ENCODE measurements at places on chromosomes 6 and 20. TPM values are rescaled to one million over a fixed set of nuclear protein-coding genes. Genes with fewer than 3 reads are reported as not detected.

GLP1R gene
- polyA plus RNA-seq = not detected

- no peaks in the 10 kb centered on the region for H3K27me3 ChIP-seq
- no peak overlapping the region for H3K4me3 ChIP-seq
- H3K27ac ChIP-seq = no peak overlapping the region
- no peaks in the 10 kb centered on the region for H3K36me3 ChIP-seq
Measured at GRCh38 chr6:106995640-106996039, 21.1 kb upstream of the CD24 start.

DNA sequence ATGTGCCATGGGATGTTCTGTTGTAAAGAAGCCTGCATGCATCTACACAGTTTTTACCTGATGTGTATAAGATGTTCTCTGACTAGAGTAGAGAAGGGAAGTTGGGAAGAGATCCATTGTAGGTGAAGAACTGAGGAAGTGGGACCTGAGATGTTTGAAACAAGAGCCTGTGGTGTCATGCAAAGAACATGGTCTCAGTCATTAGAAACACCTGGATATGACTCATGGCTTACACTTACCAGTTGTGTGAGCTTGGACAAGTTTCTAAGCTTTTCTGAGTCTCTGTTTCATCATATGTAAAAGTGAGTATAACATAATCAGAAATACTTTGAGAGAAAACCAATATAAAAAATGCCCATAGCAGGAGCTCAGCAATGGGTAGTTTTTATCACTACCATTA is 51.9 kb upstream of the SEC63 start:
- H3K27me3 ChIP-seq = no peaks in the 10 kb centered on the region
- DNase-seq = no peak
- H3K36me3 ChIP-seq = no peaks in the 10 kb centered on the region
- no peak overlapping the region for H3K4me3 ChIP-seq

DNA sequence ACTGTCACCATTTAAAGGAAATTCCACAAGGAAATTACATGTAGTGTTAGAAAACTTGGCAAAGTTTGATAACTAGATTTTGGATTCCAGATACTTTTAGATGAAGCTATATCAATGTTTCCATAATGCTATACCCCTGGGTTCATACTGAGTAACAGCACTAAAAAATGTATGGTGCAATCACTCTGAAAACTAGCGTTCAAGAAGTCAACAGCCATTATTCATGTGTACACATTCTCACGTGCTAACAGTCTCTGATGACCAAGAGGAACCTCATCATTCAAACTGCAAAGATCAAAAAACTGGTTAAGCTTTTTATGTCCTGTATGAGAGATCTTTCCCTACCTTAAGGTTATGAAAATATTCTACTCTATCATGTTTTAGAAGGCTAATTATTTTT is 197.6 kb downstream of the GMDS start:
- H3K27me3 ChIP-seq = no peaks in the 10 kb centered on the region
- no peak overlapping the region for H3K4me3 ChIP-seq
- H3K27ac ChIP-seq = no peak overlapping the region
- no peaks in the 10 kb centered on the region for H3K36me3 ChIP-seq
- no peaks in the 10 kb centered on the region for H3K4me1 ChIP-seq
- no peak for DNase-seq

DNA sequence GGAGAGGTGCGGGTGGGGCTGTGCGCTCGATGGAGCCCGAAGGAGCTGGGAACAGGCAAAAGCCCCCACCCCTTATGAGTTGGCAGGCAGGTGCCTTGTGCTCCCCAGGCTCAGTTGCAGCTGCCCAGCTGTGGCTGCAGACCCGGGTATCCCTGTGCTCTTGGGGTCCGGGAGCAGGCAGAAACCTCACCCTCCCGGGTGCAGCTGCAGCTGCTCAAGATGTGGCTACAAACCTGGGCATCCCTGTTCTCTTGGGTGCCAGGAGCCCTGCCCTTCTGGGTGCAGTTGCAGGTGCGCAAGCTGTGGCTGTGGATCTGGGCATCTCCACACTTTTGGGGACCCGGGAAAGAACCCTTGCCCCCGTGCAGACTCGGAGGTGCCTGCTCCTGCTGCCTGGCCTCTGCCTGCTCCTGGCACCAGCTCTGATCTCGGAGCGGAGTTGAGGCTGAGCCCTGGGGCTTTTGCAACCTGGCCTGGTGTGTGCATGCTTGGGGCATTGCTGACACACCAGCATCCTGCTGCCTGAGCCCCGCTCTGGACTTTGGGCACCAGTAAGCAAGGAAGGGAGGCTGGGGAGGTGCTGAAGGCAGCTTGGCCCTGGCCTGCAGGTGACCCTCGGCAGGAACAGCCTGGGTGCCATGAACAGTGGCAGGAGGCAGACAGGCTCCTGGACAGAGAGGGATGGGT is 21.6 kb downstream of the OR2J3 start:
- no peaks in the 10 kb centered on the region for H3K36me3 ChIP-seq
- no peaks in the 10 kb centered on the region for H3K4me1 ChIP-seq
- no peaks in the 10 kb centered on the region for H3K27me3 ChIP-seq
- H3K4me3 ChIP-seq = no peak overlapping the region
- no peak for DNase-seq

GRCh38 chr6:131068165-131068564 is 5.1 kb upstream of the EPB41L2 start:
- H3K4me1 ChIP-seq = no peaks in the 10 kb centered on the region
- H3K27me3 ChIP-seq = no peaks in the 10 kb centered on the region
- no peak overlapping the region for H3K4me3 ChIP-seq
- no peaks in the 10 kb centered on the region for H3K36me3 ChIP-seq
- no peak for DNase-seq

PARD6B gene
- 1.2 TPM for polyA plus RNA-seq

DNA sequence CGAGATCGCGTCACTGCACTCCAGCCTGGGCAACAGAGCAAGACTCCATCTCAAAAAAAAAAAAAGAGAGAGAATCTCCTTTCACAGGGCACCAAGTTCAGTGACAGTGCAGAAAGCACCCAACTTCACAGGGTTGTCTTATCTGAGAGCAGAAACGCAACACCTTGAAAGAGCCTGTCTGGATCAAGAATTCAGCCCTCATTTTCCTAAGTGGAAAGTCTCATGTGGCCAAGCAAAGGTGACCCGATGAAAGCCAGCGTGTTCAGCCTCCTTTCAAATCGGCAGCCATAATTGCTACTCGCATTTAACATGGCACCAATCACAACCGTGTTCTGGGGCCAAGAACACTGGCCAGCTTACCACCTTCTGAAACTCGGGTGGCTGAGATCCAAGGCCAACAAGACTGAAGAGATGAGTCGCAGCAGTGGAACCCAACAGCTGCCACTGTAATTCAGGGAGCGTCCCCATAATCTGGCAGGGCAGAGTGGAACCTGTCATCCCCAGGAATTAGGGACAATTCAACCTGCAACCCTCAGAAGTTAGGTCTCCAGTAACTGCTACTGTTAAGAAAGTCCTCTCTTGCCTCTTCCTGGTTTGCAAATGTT is 536.7 kb upstream of the JARID2 start:
- H3K4me3 ChIP-seq = no peak overlapping the region
- DNase-seq = no peak
- H3K27ac ChIP-seq = no peak overlapping the region
- no peaks in the 10 kb centered on the region for H3K36me3 ChIP-seq

All from liver (tissue), 10 donors.